ENCODE measurements at places on chromosomes 12 and 14.

DNA sequence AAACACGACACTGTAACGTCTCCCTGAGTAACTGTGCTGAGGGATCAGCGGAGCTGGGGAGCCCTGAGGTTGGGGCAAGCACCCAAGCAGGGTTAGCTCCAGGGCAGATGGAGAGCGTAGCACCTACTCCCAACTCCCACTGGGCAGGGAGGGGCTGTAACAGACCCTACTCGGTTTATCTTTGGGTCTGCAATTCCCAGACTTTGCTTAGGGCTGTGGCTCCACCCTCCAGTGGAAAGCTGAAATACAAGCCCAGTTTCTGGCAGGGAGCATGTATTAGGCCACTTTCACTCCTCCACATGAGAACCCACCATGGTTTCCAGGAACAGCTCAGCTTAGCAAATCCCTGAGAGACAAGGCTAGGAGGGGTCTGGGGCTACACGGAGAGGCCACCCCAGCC, 17.3 kb upstream of the TC2N start:
- no peak for DNase-seq

- no peak for DNase-seq
These were observed 44.2 kb downstream of the SLC6A12 start for GRCh38 chr12:169528-170370.

DNA sequence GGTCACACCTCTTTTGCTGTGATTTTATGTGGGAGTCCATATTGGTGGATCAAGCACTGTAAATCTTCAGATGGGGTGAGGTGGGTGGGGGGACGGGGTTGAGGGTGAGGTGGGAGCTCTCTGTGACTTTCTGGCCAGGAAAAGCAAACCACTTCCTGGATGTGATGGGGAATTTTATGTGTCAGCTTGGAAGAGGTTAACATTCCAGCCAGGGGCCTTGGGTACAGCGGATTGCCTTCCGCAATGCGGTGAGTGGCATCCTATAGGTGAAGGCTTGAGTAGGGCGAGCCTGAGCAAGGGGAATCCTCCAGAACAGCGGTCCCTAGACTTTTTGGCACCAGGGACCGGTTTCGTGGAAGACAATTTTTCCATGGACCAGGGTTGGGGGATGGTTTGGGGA, 36.2 kb downstream of the DLK1 start:
- no peak for DNase-seq

- DNase-seq: no peak
These were observed 753.8 kb upstream of the FOXG1 start for GRCh38 chr14:28012629-28013415.

- DNase-seq: peak; percentile 68
These were observed 885.8 kb upstream of the TMEM132C start for GRCh38 chr12:127381043-127381668.

- DNase-seq: no peak
These were observed 513.0 kb downstream of the DIO2 start for GRCh38 chr14:79698298-79698711.

DNA sequence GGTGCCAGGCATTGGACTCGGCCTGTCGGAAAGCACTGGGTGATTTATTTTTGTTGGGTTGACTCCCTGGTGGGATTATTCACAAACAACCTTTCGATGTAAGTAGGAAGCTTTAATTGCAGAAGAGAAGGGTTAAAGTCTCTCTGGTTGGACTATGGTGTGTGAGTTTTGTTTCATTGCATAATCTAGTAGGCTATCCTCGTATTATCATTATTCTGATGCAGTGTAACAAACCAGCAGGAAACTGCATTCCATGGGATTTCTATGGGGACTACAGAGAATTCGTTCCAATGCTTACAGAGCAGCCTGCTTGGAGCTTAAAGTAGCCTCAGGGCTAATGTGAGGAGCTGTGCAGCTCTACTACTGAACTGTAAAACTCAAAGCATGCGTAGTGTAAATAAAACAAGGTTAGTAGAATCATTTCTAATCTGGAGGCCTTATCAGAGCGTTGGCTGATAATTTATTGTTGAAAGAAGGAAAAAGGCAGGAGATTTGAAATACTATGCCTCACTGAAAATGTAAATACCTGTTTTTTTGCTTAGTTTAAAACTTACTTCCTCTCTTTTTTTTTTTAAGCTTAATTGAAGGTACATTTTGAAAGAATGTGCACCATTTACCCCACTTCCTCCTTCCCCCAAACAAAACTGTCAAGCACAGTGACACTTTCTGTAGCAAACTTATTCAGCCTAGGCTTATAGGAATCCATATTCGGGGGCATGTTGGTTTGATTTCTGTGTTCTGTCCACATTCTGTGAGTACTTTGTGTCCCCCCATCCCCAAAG, 226.7 kb downstream of the NPAS3 start:
- DNase-seq: no peak

DNA sequence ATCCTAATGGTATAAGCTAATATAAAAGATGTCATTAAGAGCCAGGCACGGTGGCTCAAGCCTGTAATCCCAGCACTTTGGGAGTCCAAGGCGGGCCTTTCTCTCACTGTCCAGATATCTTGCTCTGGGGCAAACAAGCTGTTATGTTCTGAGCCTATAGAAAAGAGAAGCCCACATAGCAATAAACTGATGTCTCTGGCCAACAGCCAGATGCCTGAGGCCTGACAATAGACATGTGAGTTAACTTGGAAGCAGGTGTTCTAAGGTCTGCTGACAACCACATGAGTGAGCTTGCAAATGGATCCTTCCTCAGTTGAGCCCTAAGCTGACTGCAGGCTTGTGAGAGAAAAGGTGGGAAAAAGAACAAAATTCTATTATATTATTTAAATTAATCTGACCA, 25.0 kb downstream of the YAF2 start:
- peak; percentile 39 for DNase-seq

GRCh38 chr14:72582582-72582981, 311.3 kb downstream of the DPF3 start:
- no peak for DNase-seq

- DNase-seq: peak; percentile 99
These were observed 127.6 kb upstream of the NCOR2 start for GRCh38 chr12:124694846-124695497.

DNA sequence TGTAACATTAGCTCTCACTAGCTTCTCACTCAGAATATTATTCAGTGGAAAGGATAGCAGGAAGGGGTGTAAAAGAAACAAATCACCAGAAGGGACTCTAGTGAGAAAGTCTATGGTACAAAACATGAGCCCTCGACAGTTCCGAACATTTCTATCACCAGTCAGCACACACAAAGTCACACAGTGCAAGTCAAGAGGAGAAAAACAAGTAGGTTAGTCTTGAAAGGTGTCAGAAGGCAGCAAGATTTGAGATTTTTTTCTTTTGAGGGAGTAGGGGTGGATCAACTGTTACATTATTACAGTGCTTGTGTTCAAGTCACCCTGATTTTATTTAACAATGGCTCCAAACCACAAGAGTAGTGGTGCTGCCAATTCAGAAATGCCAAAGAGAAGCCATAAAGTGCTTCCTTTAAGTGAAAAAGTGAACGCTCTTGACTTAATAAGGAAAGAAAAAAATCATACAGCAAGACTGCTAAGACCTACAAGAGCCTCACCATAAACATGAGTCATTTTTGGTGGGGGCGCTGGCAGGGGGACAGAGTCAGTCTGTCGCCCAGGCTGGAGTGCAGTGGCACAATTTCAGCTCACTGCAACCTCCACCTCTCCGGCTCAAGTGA, 42.3 kb downstream of the GNS start:
- DNase-seq: no peak
